Type B pancreatic cell (in vitro differentiated cells): ENCODE measurements at places on chromosomes 12 and 14.

GRCh38 chr14:59474172-59474571 lies 9.0 kb upstream of the GPR135 start:
- no peak for DNase-seq

DNA sequence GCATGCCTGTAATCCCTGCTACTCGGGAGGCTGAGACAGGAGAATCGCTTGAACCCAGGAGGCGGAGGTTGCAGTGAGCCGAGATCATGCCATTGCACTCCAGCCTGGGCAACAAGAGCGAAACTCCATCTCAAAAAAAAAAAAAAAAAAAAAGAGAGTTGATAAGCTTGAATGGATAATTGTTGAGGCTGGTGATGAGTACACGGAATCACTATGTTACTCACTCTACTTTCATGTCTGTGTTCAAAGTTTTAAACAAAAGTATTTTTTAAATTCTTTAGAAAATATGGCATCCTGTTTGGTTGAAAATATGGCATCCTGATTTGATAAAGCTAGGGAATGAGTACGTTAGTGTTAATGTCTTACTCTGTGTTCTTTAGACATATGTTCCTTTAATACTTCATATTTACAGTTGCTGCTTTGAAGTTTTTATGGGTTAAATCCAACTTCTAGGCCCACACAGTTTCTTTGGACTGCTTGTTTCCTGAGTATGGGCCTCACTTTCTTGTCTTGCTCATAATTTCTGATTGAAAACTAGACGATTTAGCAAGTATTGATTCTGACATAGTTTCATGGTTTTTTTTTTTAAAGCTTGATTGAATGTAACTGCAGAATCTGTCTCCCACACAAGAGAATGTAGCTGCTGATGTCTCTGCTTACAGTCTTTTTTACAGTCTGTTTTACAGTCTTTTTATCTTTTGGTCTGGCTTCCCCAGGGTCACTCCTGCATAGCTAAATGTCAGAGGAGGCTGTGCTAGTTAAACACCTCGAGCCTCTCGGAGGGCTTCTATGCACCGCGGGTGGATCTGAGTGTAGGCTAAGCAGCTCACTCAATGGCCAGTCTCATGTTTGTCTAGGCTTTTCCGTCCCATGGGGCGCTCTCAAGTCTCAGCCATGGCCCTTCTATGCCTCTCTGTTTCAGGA lies 14.1 kb upstream of the FBLN5 start:
- no peak for DNase-seq

GRCh38 chr14:104439625-104440024 lies 139.9 kb upstream of the C14orf180 start:
- DNase-seq = no peak

GRCh38 chr14:51079085-51079484 lies 15.8 kb downstream of the TRIM9 start:
- no peak for DNase-seq

- DNase-seq = no peak
These were observed 601.8 kb upstream of the ATXN7L3B start for GRCh38 chr12:73935817-73936216.

- peak; percentile 16 for DNase-seq
These were observed 56.3 kb downstream of the RPH3A start for GRCh38 chr12:112847708-112848337.

GRCh38 chr14:81137316-81137715 lies 83.4 kb downstream of the GTF2A1 start:
- no peak for DNase-seq
